ENCODE measurements at places on chromosomes 5 and 9.

- DNase-seq: peak; percentile 2
These were observed 49.4 kb downstream of the PLK2 start for GRCh38 chr5:58410441-58410840.

DNA sequence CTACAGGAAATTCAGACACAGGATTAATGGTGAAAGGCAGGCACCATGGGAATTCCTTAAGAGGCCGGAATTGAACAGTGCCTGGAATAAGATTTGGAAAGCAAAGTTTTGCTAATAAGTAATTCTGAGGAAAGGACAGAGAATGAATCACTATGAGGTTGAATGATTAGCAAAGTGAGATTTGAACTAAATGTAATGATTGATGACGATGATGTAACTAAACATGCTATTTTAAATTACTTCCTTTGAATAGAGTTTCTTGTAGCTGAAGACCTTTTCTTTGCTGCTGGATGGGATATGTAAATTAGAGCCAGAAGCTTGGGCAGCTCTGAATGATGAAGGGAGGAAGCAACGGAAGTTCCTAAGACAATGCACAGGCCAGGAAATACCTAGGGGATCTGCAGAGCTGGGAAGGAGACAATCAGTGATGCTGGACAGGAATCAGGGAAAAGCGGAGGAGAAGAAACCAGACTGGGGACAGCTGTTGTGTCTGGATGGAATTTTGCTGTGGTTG lies 482.0 kb downstream of the PSAT1 start:
- DNase-seq: no peak

- DNase-seq: no peak
These were observed 28.6 kb upstream of the RAB14 start for GRCh38 chr9:121230256-121230655.

- DNase-seq: no peak
These were observed 86.5 kb downstream of the HMCN2 start for GRCh38 chr9:130352081-130352480.

- DNase-seq: no peak
These were observed 15.5 kb downstream of the SIL1 start for GRCh38 chr5:139182528-139183296.

- no peak for DNase-seq
These were observed 20.3 kb upstream of the RIC1 start for GRCh38 chr9:5608298-5609225.

DNA sequence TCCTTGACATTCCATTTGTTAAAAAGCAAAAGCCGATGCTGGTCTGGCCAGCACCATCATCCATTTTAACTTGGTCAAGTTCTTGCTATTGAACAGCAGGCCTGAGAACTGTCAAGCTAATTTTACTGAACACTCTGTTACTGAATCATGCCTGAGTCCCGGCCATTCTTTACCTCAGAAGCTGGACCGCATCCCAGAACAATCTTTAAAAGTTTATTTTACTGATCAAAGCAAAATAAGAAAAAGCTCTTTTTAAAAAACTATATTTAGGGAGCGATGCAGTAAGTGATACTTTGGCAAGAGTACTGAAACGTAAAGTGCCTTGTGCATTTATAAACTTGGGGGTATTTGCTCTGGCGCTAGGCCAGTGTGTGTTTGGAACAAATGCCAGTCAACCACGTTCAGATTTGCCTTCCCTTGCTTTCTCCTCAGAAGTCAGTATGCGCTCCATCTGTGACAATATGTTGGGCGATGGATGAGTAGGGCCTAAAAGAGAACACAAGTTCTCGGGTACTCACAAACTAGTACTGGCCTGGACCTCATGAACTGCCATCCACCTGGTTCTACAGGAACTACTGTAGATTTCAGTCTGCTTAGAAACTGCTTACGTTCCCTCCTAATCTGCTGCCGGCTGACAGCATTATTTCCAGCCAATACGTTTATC lies 161.9 kb downstream of the MAPKAP1 start:
- DNase-seq: no peak

- no peak for DNase-seq
These were observed 133.8 kb downstream of the SPOCK1 start for GRCh38 chr5:137365126-137365865.

- DNase-seq: no peak
These were observed 9.5 kb downstream of the SHC3 start for GRCh38 chr9:89168901-89169813.

GRCh38 chr9:114006155-114006550 lies 71.9 kb downstream of the AMBP start:
- no peak for DNase-seq

DNA sequence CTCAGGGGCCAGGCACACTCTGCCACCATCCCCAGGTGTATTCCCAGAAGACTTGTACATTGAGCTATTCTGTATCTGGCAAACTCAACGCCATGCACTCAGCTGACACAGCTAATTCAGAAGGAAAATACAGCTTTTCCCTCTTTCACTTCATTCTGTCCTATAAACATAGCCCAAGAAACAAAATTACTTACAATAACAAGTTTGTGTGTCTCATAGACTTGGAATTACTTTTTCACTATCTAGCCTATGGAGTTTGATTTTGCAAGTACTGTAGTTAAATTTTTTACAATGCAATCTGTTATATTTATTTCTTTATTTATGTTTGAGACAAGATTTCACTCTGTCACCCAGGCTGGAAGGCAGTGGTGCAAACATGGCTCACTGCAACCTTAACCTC lies 125.1 kb upstream of the KLF9 start:
- no peak for DNase-seq

GRCh38 chr5:65623482-65623881 lies 651 bp downstream of the TRIM23 start:
- DNase-seq: no peak

- no peak for DNase-seq
These were observed 427.1 kb downstream of the CHSY3 start for GRCh38 chr5:130331332-130331731.

DNA sequence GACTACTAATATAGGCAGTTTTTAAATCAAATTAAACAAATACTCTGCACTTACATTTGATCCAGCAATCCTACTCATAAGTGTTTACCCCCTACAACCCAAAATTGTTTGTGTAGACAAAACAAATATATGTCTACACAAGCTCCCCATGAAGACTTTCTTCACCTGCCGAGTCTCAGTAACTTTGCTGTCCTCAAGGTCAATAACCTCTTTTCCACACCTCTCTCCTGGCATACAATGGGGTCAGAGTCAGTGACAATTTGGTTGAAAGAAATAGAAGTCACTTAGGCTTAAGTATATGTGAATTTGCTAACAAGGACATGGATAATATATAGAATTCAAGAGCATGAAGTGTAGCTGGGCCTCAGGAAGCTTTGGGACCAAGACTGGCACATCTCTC lies 29.1 kb downstream of the APBA1 start:
- no peak for DNase-seq

DNA sequence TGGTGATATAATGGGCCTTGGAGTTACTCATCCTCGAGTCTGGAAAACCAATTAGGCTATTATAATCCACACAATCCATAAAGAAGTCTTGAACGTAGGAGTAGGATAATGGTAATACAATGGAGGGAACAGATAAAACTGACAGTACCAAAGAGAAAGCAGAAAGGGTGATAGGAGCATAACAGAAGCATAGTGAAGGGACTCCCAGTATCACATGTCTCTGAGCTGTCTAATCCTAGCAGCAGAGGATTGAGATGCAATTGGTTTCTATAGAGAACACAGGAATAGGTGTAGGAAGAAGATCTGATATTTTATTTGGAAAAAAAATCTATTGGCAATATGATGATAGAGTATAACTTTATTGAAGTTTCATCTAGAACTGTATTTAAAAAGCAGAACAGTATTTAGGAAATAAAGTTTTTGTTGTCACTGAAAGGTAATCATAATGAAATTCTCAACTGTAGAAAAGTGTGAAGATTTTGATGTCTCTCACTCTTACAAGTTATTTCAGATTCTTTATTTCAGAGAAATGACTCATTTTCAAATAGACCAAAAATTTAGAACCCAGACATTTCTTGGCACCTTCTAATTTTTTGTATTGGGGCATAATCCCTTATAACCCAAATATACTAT lies 25.4 kb downstream of the SRFBP1 start:
- no peak for DNase-seq

DNA sequence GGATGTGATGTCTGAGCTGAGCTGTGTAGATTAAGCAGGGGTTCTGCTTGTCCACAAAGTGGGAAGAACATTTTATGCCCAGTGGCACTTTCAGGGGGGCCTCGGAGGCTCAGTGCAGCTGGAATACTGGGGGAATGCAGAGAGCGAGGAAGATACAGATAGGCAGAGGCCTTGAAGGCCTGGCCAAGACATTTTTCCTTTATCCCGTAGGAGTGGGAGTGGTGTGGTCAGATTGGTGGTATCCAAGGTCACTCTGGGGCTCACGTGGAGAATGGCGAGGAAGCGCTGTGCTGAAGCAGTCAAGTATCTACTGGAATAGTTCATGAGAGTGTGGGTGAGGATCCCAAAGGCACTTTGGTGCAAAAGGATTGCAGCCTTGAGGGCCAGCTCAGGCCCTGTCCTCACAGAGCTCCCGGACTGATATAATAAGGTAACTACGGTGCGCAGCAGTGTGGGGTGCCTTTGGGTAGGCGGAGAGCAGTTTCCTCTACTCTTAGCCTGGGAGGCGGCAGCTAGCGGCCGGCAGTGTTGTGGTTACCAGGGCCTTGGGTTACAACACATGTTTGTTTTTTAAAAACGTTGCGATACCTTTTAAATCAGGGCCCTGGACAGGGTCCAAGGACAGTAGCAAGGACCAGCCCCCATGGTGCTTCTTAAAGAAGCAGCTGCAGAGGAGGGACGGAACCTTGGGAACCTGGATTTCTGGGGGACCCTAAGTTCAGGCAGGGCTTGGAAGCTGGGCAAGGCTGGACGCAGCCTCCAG lies 10.8 kb upstream of the CCDC69 start:
- DNase-seq: no peak

- no peak for DNase-seq
These were observed 15.6 kb downstream of the UNC5A start for GRCh38 chr5:176825957-176826356.

GRCh38 chr9:126379661-126380360 lies 53.2 kb downstream of the MVB12B start:
- no peak for DNase-seq

- no peak for DNase-seq
These were observed 413.5 kb downstream of the NFIB start for GRCh38 chr9:13900449-13900848.

GRCh38 chr5:62621280-62621679 lies 42.7 kb downstream of the LRRC70 start:
- no peak for DNase-seq

DNA sequence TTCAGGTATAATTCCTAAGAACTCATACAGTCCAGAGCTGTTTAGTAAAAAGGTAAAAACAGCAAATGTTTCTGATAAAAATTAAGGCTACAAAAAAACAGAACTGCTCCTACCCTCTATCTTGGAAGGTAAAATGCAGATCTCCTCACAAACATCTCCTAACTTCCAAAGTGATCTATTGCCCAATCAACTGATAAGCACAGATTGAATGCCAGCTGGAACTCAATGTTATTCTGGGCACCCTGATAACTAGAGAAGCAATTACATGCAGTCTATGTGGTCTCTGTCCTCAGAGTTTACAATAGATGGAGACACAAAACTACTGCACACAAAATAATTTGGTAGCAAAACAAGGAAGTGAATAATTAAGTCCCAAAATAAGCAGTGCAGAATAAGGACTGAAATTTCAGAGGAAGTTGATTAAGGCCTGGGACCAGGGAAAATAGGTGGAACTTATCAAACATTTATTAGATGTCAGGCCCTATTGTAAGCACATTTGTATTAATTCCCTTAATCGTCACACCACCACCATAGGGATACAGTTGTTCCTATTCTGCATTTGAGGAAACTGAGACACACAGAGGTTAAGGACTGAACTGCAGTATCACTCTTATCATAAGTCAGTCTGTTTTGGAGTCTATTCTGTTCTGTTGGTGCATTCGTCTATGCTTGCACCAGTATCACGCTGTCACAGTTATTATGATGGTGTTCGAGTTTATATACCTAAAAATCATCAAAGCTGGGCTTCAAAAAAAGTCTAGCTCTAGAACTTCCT lies 102.2 kb upstream of the TARS1 start:
- DNase-seq: no peak

DNA sequence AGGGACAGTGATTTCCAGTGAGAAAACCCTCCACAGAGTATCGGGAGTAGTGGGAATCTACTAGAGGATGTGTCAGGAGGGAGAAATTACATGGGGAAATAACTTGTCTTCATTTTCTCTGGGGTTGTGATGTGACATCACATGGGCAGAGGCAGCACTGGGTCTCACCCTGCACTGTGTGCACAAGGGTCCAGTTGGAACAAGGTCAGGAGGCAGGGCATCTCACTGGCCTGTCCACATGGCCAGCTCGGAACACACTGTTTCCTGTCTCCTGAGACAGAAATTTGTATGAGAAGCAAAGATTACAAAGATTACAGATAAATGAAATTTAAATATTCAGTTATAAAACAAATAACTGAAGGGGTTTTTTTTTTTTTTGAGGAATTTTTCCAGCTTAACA lies 62.6 kb upstream of the ECM2 start:
- no peak for DNase-seq

GRCh38 chr5:140027807-140028206 lies 15.3 kb downstream of the NRG2 start:
- DNase-seq: no peak

GRCh38 chr5:165004175-165004574 lies 1498.8 kb downstream of the MAT2B start:
- no peak for DNase-seq

DNA sequence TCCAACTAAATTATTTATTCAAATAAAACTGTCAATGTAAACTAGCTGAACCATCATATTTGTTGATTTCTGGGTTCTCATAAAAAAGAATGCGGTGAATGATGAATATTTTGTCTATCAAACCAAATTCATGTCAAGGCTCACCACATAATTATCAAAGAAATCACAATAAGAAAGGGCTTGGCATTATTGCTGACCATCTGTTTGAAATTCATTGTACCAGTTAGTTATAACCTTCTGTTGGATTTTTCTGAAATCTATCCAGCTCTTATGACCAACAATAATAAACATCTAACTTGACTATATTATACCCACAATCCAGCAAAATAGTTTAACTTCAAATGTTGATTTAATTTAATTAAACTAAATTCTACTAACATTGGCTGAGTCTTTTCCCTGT lies 53.1 kb downstream of the GABRA1 start:
- DNase-seq: no peak

DNA sequence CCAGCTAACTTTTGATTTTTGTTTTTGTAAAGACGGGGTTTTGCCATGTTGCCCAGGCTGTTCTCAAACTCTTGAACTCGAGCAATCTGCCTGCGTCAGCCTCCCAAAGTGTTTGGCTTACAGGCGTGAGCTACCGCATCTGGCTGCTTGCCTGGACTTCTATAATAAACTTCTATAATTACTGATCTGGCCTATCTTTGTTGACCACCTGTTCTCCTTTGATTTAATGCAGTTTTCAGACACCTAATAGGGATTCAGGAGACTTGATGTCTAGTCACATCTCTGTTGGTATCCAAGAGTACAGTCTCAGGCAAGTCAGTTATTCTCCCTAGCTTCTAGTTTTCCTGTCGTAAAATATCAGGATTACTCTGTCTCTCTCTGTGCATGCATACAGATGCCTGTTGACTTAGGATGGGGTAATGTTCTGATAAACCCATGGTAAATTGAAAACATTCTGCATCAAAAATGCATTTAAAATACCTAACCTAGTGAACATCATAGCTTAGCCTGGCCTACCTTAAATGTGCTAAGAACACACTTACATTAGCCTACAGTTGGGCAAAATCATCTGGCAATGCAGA lies 51.5 kb upstream of the NR3C1 start:
- DNase-seq: no peak

- DNase-seq: no peak
These were observed 167.7 kb downstream of the RGS3 start for GRCh38 chr9:113631137-113631765.

GRCh38 chr5:1113805-1114586 lies 2.1 kb upstream of the SLC12A7 start:
- no peak for DNase-seq
